ENCODE measurements at places on chromosomes 5 and 9. TPM values are rescaled to one million over a fixed set of nuclear protein-coding genes. Genes with fewer than 3 reads are reported as not detected.

GRCh38 chr9:72704688-72705375 is 183.4 kb downstream of the TMC1 start:
- H3K4me3 ChIP-seq: no peak overlapping the region
- H3K27me3 ChIP-seq: no peaks in the 10 kb centered on the region
- no peak for DNase-seq
- no peaks in the 10 kb centered on the region for H3K4me1 ChIP-seq
- H3K36me3 ChIP-seq: no peaks in the 10 kb centered on the region
- no peak overlapping the region for H3K27ac ChIP-seq

- no peaks in the 10 kb centered on the region for H3K27me3 ChIP-seq
- no peak overlapping the region for H3K4me3 ChIP-seq
- no peak overlapping the region for H3K27ac ChIP-seq
- H3K4me1 ChIP-seq: no peaks in the 10 kb centered on the region
- H3K36me3 ChIP-seq: no peaks in the 10 kb centered on the region
Observed at GRCh38 chr9:10032166-10032565, 580.6 kb downstream of the PTPRD start.

DNA sequence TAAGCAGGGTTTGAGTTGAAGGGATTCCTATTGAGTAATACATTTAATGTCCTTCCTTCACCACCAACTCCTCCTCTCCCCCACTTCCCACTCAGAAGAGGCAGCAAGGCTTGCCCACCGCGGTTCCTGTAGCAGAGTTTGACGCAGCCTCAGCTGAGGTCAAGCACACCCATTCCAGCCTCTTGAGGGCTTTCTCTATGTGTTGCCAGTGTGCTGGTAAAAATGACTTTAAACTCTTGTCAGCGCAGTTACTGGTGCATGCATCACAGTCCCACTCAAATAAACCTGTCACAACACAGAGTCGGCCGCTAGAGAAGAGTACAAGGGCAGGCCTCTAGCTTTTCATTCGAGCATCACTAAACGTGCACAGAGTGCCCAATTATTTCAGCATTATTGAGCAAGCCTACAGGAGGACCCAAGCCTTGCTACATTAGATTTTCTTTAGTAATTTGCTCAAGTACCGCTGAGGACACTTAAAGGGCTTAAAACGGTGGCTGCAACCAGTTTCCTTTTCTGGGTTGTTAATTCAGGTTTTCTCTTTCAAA is 79.6 kb downstream of the TLE4 start:
- H3K27ac ChIP-seq: no peak overlapping the region
- no peak for DNase-seq
- no peaks in the 10 kb centered on the region for H3K27me3 ChIP-seq
- H3K4me3 ChIP-seq: no peak overlapping the region

- H3K27ac ChIP-seq: no peak overlapping the region
- DNase-seq: no peak
- H3K36me3 ChIP-seq: peaks cover 15% of the 10 kb centered on the region
Observed at GRCh38 chr5:77065256-77065655, 21.8 kb downstream of the ZBED3 start.

- no peak overlapping the region for H3K4me3 ChIP-seq
- H3K4me1 ChIP-seq: peaks cover 1% of the 10 kb centered on the region
- DNase-seq: no peak
- no peak overlapping the region for H3K27ac ChIP-seq
- no peaks in the 10 kb centered on the region for H3K36me3 ChIP-seq
Observed at GRCh38 chr9:123345567-123345955, 10.4 kb upstream of the CRB2 start.

DNA sequence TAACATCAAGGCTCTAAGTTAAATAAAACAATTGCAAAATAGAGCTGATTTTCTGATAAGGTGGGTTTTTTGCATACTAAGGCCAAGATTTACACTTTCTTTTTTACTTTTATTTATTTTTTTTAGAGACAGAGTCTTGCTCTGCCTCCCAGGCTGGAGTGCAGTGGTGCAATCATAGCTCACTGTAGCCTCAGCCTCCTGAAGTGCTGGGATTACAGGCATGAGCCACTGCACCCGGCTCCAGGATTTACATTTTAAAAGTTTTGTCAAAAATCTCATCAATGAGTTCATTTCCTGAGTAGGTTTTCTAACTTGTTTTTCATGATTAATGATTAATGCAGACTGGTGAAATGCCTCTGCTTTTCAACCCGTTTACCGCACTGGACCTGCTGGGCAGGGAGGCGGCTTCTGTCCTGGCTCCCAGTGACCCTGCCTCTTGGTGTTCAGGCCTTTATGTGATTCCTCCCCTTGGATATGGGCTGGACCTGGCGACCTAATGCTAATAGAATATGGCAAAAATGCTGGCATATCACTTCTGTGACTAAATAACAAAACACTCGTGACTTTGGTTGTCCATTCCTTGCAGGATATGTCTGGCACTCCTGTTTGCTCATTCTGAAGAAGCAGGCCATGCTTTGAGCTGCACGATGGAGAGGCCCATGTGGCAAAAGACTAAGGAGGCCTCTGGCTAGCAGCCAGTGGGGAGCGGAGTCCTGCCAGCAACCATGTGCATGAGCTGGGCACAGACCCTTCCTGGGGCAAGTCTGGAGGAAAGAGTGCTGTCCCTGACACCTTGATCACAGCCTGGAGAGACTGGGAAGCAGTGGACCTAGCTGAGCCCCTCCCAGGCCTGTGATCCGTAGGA is 72.2 kb upstream of the PTCH1 start:
- H3K27me3 ChIP-seq: peaks cover 27% of the 10 kb centered on the region
- H3K4me1 ChIP-seq: no peaks in the 10 kb centered on the region
- no peak overlapping the region for H3K4me3 ChIP-seq
- no peaks in the 10 kb centered on the region for H3K36me3 ChIP-seq
- no peak for DNase-seq

GRCh38 chr5:150017226-150018005 is 16.9 kb downstream of the HMGXB3 start:
- peaks cover 57% of the 10 kb centered on the region for H3K36me3 ChIP-seq
- peak overlapping the region; percentile 16 for H3K27ac ChIP-seq
- H3K27me3 ChIP-seq: no peaks in the 10 kb centered on the region
- no peak for DNase-seq

GRCh38 chr9:89646189-89646939 is 41.6 kb downstream of the GADD45G start:
- H3K36me3 ChIP-seq: no peaks in the 10 kb centered on the region
- DNase-seq: no peak
- H3K4me1 ChIP-seq: no peaks in the 10 kb centered on the region
- H3K27me3 ChIP-seq: peaks cover 71% of the 10 kb centered on the region
- no peak overlapping the region for H3K27ac ChIP-seq
- H3K4me3 ChIP-seq: no peak overlapping the region

GRCh38 chr9:38641985-38642864 is 21.8 kb upstream of the ANKRD18A start:
- H3K36me3 ChIP-seq: no peaks in the 10 kb centered on the region
- peaks cover 7% of the 10 kb centered on the region for H3K4me1 ChIP-seq
- H3K27me3 ChIP-seq: no peaks in the 10 kb centered on the region

GRCh38 chr9:131179561-131180219 is 54.3 kb downstream of the NUP214 start:
- H3K36me3 ChIP-seq: peaks cover 10% of the 10 kb centered on the region
- H3K4me1 ChIP-seq: no peaks in the 10 kb centered on the region
- no peak overlapping the region for H3K4me3 ChIP-seq
- no peak overlapping the region for H3K27ac ChIP-seq
- no peak for DNase-seq
- no peaks in the 10 kb centered on the region for H3K27me3 ChIP-seq

DNA sequence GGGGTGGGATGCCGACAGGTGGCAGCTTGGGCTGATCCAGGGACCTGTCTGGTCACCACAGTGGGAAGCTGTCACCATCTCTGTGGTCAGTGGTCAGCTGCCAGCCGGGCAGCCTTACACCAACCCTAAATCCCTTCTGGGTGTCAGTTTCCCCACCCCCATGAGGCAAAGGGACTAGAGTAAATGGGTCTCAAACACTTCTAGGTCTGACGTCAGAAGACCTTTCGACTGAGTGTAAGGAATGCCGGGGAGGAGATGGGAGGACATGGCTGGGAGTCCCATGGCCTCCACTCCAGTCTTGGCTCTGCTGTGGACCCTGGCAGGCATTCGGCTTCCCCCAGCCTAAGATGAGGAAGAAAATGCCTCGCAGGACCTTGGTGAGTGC is 40.3 kb upstream of the SLC25A51 start:
- H3K36me3 ChIP-seq: peaks cover 11% of the 10 kb centered on the region
- no peaks in the 10 kb centered on the region for H3K27me3 ChIP-seq
- no peak overlapping the region for H3K27ac ChIP-seq
- H3K4me1 ChIP-seq: peaks cover 12% of the 10 kb centered on the region

Gene CDK9
- total RNA-seq: 41.8 TPM

Gene PCDHA2
- 0.19 TPM for total RNA-seq

Gene CTSV
- total RNA-seq: 23.3 TPM

Gene AGTPBP1
- total RNA-seq: 12.5 TPM

Gene PCDHGA6
- 0.71 TPM for total RNA-seq

Gene MYMK
- total RNA-seq: not detected

Gene ENTR1
- total RNA-seq: 50.2 TPM
